ENCODE measurements at places on chromosomes 5 and 9.

DNA sequence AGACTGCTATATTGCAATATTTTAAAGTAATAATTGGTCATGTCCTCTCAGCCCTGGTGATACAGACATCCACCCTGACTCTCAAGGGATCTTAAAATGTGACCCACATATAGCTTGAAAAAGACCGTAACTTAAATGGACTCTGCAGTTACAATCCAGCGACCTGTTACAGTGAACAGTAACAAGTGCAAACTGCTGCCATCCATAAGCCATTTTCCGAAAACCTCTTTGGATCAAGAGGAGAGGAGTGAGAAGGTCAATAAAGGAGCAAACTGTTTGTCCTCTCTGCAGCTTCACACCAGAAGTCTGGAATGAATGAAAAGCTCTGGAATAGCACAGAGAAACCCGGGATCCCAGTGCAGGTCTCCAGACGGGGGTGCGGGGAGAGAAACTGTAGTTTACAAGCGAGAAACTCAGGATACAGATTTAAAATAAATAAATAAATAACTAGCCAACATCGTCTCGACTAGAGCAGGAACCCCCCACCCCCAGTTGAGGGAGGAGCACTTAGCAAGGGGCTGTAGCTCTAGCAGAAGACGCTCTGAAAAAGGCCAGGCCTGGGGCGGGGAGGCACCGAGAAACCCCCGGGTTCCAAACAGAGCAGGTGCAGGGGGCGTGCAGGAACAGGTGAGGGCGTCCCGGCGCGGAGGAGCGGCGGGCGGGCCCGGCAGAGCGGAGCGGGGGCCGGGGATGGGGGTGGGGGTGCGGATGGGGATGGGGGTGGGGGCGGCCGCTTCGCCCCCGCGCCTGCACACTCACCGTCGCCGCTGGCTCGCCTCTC is 572 bp downstream of the ZDHHC21 start:
- peak; percentile 43 for DNase-seq

DNA sequence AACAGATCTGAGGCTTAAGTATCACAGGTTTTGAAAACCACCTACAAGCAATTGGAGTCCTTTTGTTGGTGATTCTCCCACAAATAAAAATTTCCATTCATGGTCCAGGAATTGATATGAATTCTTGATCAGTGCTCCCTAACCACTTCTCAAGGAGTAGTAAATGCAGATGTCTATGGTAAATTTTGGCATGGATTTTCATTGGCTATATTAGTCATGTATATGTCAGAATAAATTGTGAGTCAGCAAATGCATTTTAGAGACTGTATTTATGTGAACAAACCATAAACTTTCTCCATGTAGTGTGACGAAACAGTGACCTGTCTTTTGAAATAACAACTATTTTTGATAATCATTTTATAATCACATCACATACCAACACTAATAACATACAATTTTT is 611.1 kb downstream of the HTR1A start:
- DNase-seq = no peak

DNA sequence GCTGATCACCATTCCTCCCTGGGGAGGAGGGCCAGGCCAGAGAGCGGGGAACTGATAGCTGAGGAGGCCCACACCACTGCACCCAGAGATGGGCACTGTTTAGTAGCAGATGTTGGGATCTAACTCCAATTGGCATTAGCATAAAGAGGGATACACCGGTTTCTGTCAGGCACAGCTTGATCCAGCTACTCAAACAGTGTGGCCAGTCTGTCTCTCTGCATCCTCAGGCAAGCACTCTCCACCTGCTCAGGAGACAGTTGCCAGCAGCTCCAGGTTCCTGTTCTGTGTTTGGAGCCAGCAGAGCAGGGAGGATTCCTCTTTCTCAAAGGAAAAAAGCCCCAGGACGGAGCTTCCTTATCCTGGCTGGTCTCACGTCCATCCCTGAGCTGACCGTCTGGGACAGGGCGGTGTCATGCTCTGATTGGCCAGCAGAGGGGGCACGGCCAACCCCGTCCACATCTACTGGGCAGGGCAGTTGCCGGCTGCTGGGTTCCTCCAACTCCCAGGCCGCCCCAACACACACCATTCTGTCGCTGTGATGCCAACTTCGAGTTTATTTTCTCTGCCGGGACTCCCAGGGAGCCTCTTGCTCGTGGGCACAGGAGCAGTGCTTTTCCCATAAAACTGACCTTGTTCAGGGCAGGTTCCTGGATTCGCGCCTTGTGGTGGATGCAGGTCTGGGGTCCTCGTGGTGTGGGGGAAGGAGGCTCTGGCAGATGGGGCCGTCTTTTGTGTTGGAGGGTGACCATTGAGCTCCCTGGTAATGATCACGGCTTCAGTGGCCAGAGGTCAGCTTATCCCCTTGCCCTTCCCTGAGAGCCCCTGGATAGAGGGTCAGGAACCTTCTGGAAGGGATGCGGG is 47.9 kb downstream of the COL5A1 start:
- DNase-seq = peak; percentile 26

- no peak for DNase-seq
These were observed 220.7 kb downstream of the GNA14 start for GRCh38 chr9:77427256-77427927.

DNA sequence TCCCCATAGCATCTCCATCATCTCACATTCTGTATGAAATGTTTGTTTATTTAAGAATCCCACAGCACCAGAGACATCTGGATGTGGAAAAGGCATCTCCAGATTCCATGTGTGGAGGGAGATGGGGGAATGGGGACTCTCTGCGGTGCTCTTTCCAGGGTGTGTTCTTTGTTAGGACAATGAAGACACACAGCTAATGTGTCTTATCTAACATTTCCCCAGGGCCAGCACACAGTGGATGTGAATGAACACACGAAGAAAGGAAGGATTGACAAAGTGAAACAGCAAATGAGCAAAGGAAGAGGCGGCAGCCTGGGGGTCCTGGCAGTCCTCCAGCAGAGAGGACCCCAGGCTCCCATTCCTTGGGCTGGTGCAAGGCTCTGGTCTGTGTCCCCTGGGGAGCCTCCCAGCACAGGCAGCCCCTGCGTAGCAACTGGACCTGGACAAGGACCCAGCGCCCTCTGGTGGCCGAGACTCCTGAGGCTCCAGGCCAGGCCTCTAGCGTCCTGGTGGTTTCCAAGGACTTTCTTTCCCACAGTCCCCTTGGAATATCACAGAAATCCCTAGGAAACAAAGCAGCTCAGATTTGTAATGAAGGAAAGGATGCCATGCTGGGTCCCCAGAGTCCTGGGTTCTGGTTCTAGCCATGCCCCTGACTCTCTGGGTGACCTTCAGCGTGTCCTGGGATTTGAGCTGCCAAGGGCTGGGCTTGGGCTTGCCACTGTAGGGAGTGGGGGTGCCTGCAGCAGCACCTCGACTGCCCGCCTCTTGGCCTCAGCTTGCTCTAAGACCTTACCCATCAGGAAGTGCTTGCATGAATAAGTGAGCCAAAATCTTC is 3.5 kb upstream of the PDLIM7 start:
- DNase-seq = peak; percentile 95

GRCh38 chr5:15614679-15615078 is 114.7 kb downstream of the FBXL7 start:
- no peak for DNase-seq

- no peak for DNase-seq
These were observed 4.8 kb downstream of the DNAJB5 start for GRCh38 chr9:34994260-34994899.

DNA sequence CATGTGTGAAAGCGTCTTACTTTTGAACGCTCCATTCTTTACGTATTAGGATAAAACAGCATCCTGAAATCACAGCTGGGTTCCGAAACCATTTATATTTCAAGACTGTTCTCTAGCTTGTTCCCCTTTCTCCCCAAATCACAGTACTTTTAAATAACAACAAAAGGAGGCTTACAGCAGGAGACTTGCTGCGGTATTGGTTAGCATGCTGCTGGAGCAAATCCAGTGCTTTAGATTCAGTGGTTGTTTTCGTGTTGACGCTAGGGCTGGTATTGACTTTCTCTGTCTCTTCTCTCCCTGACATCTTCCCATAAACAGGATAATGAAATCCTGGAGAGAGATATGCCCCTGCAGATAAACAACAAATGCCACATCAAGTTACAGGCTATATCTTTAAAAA is 103.1 kb downstream of the ZNF608 start:
- no peak for DNase-seq

GRCh38 chr5:2651116-2651515 is 100.4 kb downstream of the IRX2 start:
- no peak for DNase-seq

DNA sequence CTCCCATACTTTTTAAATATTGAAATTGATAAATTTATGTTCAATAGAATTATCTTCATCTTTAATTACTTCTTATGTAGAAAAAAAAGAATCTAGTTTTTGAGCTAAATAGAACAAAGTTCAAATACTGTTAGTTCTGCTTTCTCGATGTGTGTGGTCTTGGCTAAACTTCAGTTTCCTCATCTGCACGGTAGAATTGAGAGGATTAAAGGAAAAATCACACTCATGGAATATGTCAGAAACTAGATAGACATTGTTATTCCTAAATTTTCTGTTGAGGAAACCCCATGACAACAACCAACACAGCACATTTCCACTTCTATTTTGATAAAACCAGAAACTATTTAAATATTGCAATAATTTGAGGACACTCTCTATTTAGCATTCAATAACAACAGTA is 100.3 kb downstream of the MUSK start:
- no peak for DNase-seq

GRCh38 chr5:14588145-14588544 is 6.6 kb downstream of the OTULINL start:
- no peak for DNase-seq

- no peak for DNase-seq
These were observed 78.8 kb downstream of the GIN1 start for GRCh38 chr5:103041071-103041676.
